Epithelial cell of proximal tubule (primary cell): ENCODE measurements at places on chromosomes 6 and 20.

DNA sequence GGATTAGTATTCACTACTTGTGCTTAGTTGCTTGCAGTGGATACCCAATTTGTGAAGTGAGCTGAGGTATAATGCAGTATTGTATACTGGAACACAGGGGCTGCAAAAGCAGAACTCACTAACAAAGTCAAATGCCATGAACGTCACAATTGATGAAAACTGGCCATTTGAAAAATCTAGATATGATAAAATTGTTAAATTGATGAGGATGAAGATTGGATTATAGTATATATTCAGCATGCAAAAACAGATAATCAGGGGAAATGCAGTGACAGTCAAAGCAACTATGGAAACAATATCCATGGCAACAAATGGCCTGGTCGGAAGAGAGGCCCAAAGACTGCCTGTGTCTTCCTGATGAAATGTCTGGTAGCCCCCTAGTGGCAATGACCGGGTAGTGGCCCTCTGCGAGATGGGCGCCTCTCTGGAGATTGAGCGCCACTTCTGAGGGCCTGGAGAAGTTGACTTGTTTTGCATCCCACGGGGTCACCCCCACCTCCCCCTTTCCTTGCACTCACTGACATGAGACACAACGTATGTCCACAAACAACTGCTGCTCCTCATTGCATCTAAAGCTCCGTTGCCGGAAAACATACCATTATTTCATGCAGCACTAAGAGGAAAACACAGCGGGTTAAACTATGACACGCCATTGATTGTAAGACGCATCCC is 43.6 kb downstream of the C6orf15 start:
- peak; percentile 47 for DNase-seq

DNA sequence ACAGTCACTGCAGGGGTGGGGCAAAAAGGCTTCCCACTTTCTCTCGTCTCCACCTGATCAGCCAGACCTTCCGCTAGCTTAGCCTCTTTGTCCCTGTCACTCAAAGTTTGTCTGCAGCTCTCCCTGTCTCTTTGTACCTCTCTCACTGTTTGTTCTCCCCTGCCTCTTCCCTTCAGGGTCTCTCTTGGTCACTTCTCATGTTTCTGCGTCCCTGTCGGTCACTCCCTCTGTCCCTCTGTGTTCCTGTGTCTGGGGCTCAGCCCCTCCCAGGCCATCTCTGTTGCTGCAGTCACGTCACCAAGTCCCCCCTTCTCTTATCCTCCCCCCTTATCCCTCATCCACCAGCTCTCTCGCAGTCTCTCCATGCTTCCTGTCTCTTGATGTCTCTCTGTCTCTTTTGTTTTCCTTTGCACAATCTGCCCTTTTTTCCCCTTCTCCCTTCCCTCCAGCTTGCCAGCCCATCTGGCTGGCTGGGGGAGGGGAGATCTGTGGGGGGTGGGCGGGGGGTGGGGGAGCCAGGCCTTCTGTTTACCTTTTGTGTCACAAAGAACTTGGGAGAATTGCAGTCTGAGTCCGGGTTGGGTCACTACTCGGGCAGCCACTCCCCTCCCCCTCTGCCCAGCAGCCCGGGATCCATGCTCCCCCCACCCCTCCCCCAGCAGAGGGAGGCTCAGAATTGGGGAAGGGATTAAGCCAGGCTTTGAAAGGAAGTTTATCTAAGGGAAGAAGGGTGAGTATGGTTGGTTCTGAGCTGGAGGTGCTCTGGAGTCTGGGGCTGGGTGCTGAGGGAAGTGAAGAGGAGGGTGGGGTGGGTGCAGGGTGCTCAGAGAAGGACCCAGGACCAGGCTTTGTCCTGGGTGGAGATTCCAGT is 32.3 kb downstream of the FOXP4 start:
- DNase-seq: no peak

DNA sequence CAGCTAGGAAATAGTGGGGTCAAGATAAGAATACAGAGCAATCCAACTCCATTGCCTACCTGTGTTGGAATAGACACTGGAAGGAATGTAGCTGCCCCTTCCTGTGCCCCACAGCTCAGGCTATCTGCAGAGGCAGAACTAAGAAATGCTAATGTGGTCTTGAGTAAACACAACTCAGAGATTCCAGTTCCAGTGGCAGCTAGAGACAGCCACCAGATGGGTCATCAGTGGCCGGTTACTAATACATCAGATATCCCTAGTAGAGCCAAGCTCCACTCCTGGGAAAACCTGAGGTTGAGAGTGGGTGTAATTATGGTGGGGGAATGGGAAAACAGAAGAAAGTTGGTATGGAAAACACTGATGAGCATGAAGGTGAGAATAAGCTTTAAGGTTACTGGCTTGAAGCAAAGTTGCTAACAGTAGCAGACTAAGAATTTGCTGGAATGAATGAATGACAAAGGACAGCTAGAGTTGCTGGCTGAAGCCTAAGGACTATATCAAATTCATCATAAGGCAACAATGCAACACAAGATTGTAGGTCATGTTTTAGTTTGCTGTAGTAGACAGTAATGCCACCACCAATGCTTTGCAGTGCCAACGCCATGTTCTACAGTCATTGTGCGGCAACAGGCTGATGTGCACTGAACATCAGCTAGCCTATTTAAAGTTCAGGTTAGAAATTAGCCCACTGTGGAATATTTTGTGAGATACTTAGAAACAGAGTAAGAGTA is 28.3 kb upstream of the FAM83C start:
- DNase-seq: peak; percentile 77

- DNase-seq: no peak
These were observed 389.4 kb downstream of the RNGTT start for GRCh38 chr6:88574031-88574430.

- no peak for DNase-seq
These were observed 373.6 kb downstream of the SYNE1 start for GRCh38 chr6:152263582-152263981.

GRCh38 chr6:165605901-165606739 is 56.9 kb downstream of the PDE10A start:
- peak; percentile 94 for DNase-seq

- no peak for DNase-seq
These were observed 238.5 kb upstream of the HS3ST5 start for GRCh38 chr6:114581293-114581692.

GRCh38 chr20:34632870-34633452 is 43.9 kb downstream of the PIGU start:
- DNase-seq: no peak

DNA sequence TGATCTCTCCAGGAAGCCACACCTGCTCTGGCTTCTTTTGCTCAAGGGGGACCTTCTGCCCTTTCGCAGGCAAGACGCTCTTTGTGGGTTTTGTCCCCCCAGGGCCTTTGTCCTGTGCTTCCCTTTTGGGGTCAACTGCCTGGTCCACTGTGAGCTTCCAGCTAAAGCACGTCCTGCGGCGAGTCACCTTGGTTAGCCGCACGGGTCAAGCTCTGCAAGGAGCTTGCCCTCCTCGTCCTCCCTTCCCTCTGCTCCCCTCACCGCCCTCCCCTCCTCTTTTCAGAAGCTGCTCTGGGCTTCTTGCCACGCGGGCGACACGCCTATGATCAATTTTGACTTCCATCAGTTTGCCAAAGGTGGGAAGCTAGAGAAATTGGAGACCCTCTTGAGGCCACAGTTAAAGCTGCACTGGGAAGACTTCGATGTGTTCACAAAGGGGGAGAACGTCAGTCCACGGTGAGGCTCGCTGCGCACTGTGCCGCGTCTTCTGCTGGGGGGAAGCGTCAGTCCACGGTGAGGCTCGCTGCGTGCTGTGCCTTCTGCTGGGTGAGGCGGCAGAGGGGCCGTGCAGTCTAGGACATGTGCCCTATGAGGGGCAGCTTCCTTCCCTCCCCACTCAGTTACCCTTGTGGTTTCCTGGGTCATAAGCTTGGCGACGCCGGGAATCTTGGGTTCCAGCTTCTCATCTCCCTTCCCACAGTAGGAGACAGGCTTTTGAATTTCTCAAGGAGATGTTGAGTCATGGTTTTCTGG is 80.2 kb downstream of the SYNJ2 start:
- no peak for DNase-seq

DNA sequence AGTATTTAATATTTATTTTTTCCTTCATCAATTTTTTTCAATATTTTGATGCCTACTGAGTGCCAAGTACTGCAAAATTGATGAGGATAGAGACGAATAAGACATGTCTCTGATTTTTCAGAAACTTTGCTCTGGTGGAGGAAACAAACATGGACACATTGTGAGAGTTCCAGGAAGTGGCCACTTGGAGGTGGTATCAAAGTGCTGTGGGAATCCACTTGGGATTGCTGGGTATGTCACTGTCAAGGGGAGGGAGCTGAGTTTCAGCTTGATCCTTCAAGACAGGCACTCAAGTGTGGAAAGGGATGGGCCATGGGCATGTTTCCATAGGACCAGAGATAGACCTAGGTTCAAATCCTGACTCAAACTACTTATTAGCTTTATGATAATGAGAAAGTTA is 24.5 kb upstream of the ABCC10 start:
- DNase-seq: no peak

- no peak for DNase-seq
These were observed 25.8 kb downstream of the SAMD5 start for GRCh38 chr6:147534116-147534860.

GRCh38 chr6:148678682-148679081 is 68.1 kb upstream of the UST start:
- DNase-seq: no peak

DNA sequence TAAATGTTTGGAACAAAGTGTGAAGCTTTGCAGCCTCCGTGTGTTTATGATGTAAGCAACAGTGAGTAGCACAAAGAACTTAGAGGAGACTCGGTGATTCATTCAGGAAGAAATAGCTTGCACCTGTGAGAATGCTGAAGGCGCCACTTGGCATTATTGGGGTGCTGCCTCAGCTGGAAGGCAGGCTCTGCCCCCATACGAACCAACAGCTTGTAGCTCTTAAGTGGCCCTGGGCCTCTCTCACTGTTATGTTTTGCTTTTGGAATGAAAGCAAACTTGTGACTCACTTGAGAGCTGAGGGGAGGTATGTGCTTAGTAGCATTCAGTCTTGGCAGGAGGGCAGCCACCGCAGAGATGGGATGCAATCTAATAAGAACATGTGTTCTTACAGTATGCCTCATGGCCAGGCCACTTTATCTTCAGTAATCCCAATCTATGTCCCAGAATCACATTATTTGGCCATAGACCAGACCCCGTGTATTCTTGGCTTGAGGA is 310.7 kb downstream of the EYA4 start:
- peak; percentile 23 for DNase-seq

- no peak for DNase-seq
These were observed 11.4 kb downstream of the DDX27 start for GRCh38 chr20:49230561-49231133.

DNA sequence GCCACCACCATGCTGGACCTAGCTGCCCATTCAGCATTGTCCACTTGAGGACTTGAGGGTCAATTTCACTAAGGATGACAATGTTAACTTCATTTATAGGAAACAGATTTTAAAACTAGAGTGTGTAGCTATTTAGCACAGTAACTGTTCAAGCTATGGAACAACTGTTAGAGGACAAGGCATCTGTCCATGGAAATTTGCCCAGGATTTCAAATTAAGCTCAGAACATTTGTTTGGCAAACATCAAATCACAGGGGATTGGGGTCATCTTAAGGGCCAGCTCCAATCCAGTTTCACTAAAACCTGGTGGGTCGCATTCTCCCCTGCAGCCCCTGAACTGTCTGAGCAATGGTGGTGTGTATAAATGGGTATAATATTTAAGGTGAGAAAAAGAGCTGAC is 35.1 kb downstream of the PM20D2 start:
- no peak for DNase-seq

DNA sequence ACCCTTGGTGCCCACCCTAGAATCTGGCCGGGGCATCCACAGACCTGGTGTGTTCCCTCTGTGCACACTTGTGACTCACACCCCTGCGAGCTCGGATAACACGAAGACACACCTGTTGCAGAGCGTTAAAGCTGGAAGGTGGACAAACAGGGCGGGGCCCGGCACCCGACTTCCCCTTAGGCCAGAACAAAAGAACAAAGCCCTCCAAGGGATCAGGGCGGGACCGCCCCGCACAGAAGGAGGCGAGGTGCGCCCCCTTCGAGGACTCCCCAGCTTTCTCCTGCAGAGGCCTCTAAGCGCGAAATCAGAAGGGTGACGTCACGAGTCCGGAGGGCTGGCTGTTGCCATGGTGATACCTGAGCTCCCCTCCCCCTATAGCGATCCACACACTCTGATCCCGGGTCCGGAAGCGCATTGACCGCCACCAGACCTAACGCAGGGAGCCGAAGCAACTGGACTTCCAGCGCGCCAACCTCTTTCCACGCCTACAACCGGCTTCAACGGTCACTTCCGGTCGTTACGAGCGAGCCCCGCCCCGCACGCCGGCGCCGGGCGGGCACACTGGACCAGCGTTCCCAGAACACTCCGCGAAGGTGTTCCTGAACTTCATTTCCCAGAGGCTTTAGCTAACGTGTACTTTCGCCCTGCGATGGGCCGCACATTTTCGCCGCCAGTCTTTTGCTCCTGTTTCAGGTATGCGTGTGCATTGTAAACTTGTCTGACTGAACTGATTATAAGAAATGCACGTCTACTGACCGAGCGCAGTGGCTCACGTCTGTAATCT is at the start of gene ZNF184:
Gene ZNF184 (minus strand): TSS at position 489 of the 784 bp plus-strand sequence. CDS start 811 bp downstream, outside the sequence.
- peak; percentile 84 for DNase-seq

- DNase-seq: no peak
These were observed 56.5 kb downstream of the CD40 start for GRCh38 chr20:46174469-46175126.

GRCh38 chr6:167781868-167782267 is 44.8 kb upstream of the AFDN start:
- DNase-seq: no peak

GRCh38 chr6:13098793-13099570 is 229.4 kb downstream of the TBC1D7 start:
- no peak for DNase-seq

GRCh38 chr6:106098383-106099234 is 12.5 kb downstream of the PRDM1 start:
- DNase-seq: no peak

DNA sequence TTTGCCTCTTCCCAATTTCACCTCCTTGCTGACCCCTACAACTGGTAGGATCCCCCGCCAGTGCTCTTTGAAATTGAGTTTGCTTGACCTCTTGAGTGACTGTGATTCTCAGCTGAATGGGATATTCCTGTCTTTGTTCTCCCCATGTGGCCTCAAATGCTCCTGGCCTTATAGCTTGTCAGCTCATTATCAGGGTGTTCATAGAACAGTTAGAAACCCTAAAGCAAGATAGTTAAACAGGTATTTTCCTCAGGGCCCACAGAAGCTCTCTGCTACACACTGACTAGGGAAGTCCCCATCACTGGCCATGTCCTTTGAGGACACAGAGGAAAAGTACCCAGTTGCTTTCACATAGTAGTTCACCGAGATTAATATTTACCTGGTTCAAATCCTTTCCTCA is 211.5 kb upstream of the DTNBP1 start:
- DNase-seq: no peak

DNA sequence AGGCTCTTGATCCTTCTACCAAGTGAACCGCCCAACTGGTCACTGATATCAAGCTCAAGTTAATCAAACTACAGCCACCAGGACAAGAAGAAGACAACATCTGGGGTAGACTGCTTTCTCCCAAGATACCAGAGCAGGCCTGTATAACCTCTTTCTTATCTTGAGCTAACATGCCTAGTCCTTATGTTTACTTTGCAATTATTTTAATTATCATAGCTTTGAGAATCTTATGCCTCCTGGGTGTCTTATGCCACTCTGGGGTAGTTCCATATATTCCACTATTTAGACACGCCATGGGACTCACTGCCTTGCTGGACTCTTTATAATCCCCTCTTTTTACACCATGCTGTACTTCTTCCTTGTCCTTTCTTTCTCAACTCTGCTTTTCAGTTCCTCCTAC is 41.5 kb upstream of the ECI2 start:
- DNase-seq: no peak
